Right forelimb (tissue), 1 donor: ENCODE measurements at places on chromosomes 2 and 18.

DNA sequence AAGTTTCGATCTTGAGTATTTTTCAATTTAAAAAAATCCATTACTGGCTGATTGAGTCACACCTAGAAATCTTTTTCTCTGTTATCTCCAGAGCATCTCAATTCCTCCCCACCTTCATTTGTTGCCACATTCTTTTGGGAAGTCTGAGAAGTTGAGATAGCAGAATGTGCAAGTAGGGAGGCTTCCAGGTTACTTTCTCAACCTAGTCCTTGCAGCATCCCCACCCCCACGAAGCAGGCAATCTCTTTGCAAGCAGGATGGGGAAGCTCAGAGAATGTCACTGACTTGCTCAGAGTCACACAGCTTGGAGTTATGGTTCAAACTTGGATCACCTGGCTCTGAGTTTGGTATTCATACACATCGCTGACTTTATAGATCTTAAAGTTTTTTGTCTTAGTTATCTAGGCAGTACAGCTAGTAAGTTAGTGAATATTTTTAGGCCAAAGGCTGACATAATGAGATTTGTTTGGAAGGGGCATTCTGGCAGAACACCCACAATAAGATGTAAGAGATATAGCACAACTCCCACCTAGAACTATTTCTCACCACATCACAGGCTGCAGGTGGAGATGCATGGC is 25.9 kb upstream of the LCLAT1 start:
- no peak for DNase-seq

- no peak for DNase-seq
Observed at GRCh38 chr2:231461516-231461971, 2.7 kb downstream of the NCL start.

DNA sequence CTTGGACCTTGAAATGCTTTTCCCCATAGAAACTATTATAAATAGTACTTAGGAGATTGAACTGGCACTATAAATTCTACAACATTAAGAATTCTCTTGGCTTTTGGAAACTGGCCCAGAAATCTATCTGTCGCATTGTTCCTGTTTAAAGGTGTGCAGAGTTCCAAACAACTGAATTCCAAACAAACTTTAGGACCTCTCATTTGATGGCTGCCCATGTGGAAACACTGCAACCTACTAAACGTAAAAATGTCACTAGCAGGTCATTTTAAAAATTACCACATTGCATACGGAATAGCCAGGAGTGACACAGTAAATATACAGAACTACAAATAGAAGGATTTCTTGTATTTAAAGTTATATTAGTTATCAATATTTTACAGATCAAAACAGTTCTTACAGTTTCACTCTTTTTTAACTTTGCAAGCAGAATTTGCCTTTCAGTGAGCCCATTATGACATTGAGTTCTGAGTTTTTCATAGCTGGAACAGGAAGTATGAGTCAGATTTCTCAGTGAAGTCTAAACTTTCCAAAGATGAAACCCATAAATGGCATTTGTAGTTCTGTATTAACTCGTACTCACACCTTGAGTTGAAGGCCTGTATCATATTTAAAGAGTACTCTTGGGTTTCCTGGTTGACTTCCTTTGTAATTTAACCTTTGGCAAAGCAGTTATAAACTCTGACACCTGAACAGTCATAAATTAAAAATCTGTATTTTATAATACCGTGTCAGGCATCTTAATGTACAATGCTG is 142.3 kb upstream of the BOD1L2 start:
- DNase-seq, result no peak

GRCh38 chr18:25134861-25135260 is 217.1 kb downstream of the ZNF521 start:
- DNase-seq, result no peak

DNA sequence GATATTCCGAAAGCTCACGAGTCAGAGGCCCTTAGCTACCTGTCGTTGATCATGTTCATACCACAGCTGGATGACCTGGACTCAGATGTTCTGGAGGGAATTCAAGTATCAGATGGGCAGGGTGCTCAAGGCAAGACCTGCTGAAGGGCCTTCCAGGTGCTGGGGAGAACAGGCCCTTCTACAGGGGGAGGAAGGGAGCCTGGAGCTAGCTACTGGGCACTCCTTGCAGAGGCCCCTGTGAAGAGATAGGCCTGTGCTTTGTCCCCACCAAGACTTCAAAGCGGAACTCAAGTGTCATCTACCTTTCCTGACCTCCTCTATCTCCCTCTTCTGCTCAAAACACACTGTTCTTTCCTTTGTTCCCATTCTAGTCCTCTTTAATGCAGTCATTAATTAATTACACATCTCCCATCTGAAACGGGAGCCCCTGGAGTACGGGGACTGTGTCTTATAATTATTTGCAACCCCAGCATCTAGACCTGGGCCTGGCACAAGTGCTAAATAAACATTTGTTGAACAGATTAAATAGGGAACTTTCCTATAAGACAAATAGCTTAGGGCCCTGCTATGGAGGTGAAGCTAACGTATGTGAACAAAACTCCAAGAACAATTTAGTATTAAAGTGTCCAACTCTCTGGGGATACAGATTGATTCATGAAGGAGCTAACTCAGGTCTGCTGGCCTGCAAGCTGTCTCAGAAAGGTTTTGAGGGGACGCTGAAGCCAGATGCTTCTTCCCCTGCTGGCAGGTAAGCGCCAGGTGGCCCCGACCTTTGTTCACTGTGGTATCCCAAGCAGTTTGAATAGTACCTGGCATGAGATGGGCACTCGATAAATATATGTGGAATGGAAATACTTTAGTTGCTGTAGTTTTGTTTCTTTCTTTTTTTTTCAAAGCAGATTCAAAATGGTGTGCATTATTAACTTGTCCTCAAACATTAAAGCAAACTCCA is 22.0 kb downstream of the RHOB start:
- peak; percentile 9 for DNase-seq

DNA sequence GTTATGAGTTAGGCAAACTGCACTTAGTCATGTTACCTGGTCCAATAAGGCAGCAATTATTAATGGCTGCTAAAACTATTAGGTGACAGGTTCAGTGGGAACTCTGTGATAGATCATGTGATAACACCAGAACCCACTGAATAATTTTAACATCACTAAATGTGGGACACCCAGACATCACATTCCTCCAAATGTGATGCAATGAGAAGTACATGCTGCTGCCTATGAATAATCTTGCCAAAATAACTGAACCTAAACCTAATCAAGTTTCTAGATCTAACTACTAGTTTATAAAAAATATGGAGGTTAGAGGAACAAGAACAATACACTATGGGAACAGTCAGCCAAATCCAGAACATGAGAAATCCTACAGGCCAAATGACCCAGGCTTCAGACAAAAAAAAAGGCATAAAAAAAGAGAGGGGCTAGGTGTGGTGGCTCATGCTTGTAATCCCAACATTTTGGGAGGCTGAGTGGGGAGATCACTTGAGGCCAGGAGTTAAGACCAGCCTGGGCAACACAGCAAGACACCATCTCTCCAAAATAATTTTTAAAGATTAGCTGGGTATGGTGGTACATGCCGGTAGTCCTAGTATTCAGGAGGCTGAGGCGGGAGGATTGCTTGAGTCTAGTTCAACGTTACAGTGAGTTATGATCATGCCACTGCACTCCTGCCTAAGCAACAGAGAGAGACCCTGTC is 7.0 kb upstream of the ACTR2 start:
- no peak for DNase-seq

DNA sequence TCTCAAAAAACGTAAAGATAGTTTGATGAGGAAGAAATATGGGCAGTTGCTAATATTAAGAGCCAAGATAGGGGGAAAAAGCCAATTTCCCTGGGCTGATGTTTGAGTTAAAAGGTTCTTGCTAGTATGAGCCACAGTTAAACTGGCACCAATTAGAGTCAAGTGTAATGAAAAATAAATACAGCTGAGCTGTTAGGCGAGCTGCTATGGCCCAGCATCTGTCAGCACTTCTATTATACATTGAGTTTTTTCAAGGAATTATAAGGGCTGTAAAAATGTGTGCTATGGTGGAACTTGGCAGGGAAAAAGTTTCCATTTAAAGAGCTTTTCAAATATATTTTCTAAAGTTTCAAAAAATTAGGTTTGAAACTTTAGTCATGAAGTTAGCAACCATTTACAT is 279.6 kb downstream of the CYRIA start:
- no peak for DNase-seq

DNA sequence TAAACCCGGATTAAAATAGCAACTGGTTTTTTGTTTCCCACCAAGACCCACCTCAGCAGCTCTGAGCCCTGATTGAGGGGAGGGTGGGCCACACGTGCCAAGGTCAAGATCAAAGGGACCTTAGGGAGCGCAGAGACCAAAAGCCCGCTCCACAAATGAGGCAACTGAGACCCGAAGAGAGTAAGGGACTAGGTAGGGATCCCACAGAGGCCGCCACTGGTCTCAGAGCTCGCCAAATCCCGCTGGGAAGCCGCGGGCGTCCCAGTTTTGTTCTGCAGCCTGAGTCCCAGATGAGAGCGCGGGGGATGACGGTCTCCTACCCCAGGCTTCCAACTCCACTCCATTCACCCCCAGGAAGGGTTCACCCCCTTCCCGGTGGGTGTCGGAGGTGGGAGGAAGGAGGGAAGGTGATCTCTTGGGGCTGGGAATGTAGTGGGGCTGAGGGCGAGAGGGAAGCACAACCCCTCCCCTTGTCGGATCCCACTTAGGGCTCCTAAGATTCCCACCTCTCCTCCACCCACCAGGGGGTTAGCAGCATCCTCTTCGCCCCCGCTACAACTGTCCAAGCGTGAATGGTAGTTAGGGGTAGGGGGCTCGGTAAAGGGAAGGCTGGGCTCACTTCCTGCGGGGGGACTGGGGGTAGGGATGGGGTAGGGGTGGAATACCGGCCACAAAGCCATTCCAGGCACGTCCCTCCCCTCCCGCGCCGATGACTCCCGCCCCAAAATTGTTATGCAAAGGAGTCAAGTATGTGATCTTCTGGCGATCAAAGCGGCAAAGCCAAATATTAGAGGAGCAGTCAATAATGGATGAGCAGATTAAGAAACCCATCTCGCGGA is 7.3 kb upstream of the EN1 start:
- no peak for DNase-seq

- DNase-seq, result no peak
Observed at GRCh38 chr2:239194731-239195317, 206.0 kb downstream of the HDAC4 start.

DNA sequence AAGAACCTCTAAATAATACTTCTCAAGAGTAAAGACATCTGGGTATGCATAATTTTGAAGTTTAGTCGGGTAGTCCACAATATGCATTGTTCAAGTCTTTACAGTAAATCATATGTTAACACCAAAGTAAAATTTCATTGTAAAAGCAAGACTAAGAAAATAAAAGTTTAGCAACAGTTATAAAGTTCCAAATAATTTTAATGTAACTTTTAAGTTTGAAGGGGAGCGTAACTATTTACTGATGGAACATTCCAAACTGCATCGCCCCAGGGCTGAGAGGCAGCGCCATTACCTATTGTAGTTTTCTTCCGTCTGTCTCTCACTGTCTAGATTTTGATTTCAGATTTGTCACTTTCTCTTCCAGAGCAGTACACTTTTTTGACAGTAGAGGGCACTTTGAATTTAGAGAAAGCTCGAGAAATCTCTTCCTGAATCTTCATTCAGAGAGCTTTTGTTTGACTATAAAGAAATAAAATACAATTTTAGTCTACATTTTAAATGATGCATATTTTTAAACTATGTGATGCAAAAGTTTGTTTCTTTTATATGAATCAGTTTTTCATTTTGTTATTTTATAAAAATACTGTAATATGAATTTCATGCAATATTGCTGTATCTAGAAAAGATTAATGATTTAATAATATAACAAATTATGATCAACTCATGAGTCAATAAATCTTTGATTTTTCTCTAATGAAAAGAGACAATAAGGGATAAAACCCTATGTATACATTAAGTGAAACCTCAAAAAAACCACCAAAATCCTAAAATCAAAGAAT is 389.8 kb downstream of the FIGN start:
- DNase-seq, result no peak

DNA sequence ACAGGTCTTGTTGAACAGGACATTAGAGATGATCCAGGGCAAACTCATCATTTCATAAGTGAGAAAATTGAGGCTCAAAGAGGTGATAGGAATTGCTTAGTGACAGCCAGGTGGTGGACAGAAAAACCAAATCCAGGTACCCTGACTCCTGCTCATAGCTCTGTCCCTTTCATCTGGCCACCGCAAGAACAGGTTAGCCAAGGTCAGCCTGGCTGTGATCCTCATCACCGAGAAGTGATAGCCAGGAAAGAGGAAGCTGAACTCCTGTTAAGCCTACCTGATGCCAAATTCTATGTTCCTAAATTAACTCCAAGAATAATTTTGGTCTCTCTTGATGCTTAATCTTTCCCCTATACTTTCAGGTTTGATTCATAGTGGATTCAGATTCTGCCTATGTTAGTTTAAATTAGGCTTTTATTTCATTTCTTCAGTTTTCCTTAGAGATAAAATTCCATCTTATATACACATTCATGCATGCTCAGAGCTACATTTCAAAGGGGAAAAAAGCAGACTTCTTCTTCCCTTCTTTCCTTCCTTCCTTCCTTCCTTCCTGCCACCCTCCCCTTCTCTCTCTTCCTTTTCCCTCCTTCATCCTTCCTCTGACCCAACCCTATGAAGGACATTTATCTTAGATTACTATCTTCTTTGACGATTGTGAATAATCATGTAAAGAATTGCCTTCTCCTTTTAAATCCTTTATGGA is 17.3 kb upstream of the CRIM1 start:
- DNase-seq, result no peak

DNA sequence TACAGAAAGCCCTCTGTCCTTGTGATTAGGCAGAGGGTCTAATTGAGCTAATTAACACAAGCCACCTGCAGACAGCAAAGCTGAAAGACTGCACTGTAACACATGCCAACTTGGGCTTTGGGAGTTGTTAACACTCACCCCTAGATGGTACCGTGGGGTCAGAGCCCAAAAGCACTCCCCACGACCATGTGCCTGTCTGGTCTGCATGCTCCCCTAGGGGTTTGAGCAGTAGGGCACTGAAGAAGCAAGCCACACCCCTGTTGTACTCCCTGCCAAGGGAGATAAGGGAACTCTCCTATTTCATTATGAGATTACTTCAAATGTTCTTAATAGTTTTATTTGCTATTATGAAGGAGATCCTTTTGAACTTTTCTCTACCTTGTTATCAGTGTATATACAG is 560.1 kb upstream of the FSHR start:
- DNase-seq, result no peak

DNA sequence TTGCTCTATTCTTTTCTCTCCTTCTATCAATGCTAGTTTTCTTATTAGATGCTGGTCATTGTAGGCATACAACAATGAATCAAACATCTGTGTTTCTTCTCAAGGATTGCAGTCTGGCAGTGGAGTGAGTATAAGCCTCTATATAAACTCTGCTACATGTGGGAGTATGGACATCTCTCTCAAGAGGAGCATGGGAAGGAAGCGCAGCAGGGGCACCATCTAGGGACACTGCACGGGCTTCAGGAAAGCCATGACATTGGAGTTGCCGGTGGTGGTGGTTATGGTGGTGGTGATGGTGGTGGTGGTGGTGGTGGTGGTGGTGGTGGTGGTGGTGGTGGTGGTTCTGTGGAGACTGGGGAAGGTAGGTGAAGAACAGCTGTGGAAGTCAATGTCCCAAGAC is 462.6 kb downstream of the RNF144A start:
- no peak for DNase-seq
